ENCODE measurements at places on chromosomes 6 and 20.

DNA sequence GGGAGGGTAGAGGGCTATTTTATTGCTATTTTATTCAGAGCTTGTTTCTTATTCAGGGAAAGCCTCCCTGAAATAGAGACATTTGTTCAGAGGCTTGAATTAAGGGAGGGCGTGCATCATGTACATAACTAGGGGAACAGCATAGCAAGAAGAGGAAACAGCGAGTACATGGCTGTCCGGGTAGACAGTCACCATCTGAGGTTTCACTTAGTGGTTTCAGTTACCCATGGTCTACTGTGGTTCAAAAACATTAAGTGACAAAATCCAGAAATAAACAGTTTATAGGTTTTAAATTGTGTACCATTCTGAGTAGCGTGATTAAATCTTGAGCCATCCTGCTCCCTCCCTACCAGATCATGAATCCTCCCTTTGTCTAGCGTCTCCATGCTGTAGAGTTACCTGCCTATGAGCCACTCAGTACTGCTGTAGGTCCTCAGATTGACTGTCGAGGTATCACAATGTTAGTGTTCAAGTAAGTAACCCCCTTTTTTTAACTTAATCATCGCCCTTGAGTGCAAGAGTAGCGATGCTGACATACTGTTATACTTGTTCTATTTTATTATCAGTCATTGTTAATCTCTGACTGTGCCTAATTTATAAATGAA lies 791.5 kb downstream of the TFAP2A start:
- DNase-seq, result no peak

GRCh38 chr6:35213824-35214756 lies at the start of gene SCUBE3:
SCUBE3 (plus strand) TSS chr6:35213956; CDS start chr6:35214419, 463 bp downstream.
- DNase-seq, result peak; percentile 81

DNA sequence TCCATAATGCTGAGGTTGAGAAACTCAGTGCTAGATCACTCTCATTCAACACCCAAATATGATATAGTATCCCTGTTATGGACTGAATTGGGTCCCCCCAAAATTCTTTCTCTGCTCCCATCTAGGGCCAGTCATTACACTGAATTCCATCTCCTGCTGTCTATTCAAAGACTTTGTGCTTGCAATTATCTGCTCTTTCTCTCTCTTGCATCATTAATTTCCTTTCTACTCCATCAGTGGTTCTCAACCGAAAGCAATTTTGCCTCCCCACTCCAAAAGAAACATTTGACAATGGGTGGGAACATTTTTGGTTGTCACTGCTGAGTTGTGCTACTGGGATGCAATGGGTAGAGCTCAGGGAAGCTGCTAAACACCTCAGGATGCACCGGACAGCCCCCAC lies 271.5 kb upstream of the CDYL start:
- no peak for DNase-seq

DNA sequence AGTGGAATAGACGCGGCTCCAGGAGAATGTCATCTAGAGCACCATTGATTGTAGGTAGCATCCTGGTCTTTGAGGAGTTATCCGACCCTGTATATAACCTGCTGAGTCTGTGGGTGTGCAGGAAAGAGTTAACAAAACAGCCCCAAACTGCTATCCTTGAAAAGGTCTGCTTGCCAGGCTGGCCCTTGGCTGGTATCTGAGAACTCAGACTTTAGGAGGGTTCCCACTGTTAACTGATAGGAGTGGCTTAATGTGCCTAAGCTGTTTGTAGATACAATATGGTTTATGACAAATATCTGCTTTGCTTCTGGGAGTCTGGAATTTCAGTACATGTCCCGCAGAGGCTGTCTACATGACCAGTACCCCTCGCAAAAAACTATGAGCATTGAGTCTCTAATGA lies 27.6 kb upstream of the MCUR1 start:
- DNase-seq, result no peak

- DNase-seq, result no peak
Observed at GRCh38 chr6:108350528-108350927, 55.7 kb downstream of the AFG1L start.

DNA sequence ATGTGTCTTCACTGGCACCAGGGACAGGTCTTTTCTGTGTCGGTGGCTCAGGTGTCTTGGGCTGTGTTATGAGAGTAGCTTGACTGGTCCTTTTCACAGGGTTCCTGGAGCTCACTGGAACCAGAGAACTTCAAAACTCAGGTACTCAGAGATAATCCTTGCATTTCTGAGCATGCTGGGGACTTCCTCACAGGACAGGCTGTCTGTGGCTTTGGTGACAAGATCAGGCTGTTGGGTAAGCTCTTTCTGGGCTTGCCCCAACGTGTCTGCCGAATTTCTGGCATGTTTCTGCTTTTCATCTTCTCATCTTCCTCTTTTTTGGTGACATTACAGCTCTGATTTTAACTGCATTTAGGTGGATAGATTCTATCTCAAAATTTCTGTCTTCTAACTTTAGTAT lies 270.0 kb downstream of the CDH26 start:
- no peak for DNase-seq

- peak; percentile 66 for DNase-seq
Observed at GRCh38 chr6:903761-904160, 210.8 kb upstream of the EXOC2 start.

GRCh38 chr20:50264534-50265145 lies 74.0 kb downstream of the CEBPB start:
- DNase-seq, result no peak

DNA sequence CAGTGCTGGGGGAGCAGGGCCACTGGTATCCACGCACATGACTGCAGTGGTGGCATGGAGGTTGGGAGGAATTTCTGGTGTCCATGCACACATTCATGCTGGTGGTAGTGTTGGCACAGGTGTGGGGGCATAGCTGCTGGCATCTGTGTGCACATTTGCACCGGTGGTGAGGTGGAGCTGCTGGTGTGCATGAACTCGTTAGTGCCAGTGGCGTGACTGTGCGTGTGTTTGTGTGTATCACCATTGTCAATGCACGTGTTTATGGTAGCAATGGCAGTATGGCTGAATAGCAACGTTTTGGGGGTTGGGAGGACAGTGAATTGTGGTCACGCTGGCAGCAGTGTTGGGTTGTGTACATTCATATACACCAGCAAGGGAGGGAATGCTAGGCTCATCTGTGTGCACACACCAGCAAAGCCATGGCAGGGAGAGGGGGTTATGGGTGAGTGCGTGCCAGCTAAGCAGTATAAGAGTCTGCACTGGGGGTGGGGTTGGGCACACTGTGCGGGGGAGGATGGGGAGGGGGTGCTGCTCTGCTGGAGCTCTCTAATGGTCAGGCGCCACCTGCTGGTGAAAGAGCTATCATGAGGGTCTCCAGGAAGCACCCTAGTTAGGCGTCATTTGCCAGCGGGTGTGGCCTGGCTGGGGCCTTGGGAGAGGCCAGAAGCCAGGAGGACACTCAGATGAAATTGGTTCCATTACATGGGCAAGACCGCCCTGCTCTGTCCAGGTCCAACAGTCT lies 626.1 kb upstream of the ID4 start:
- peak; percentile 7 for DNase-seq

GRCh38 chr6:106870824-106871717 lies 103.5 kb downstream of the CD24 start:
- no peak for DNase-seq

DNA sequence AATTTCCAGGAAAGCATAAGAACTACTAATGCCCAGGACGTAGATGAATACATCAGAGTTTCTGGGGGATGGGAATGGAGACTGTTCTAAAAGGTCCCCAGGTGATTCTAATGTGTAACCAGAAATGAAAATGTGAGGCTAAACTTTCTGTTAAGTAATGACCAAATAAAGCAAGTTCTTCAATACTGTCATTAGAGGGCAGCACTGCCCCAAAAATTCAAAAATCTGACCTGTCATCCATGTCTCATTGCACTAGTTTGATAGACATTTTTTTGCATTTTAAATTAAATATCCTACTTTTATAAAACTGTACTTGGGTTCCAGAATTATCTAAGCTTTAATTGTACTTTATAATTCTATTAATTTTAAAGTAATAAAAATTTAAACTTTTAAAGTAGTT lies 94.9 kb downstream of the RFX6 start:
- peak; percentile 34 for DNase-seq

- DNase-seq, result peak; percentile 96
Observed at GRCh38 chr6:105136431-105137350, 43.1 kb downstream of the POPDC3 start.
